Gastrocnemius medialis (tissue), 4 donors: ENCODE measurements at places on chromosomes 2 and 18.

DNA sequence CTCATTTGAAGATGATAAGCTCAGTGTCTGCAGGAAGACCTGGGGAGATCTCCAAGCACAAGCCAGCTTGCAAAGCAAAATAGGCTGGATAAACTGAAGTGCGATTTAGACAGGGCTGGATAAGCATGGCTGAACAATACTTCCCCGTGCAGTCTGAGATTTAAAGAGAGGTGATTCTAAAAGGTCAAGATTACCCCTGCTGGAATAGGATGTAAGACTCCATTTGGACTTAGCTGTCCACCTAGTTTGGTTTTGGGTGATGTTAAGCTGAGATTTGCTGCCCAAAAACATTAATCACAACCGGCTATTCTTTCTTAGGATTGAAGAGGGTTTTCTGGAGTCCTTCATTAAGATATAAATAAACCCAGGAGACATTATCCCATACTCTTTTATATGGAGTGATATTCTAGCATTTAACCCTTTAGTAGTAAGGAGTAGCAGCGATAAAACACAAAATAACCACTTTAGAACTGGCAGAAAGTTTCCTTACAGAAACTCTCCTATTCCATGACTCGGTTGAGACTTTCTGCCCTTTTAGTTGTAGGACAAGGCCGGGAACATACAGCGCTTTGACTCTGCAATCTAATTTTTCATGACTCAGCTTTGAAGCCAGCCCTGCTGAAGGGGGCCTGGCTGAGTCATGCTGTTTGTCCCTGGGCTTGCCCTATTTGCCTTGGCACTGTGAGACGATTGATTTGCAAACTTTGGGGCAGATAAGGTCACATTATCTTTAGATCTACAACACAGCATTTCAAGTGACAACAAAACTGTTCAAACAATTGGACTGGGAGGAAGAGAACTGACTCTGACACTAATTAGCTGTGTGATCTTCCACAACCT is 238.2 kb downstream of the GCA start:
- DNase-seq: no peak

DNA sequence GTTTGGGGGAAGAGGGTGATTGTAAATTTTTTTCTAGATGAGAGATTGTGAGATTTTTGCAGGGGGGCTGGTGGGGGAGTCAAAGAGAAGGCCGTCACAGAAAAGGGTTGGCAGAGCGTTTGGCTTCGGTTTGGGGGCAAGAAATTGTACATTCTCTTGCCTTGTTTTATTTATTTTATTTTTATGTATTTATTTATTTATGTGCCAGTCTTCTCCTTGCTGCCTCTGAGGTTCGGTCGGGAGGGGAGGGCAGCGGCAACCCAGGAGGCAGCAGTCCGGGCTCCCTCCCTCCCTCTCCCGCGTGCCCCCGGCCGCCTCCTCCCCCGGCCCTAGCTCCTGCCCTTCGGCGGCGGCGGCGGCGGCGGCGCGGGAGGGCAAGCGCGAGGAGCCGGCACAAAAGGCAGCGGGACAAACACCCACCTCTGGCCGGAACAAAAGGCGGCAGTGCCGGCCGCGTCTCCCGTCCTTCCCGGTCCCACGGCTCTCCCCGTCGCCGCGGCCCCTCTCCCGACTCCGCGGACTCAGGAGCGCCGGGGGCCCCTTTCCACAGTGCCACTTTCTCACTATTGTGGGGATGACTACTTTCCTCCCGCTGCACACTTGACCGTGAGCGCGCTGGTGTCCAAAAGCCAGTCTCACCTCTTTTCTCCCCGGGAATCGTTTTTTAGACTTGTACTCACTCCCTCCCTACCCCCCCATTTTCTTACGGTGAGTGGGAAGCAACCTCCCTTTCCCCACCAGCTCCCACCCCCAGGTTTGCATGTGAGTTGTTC is 1.2 kb downstream of the BCL11A start:
- no peak for DNase-seq

DNA sequence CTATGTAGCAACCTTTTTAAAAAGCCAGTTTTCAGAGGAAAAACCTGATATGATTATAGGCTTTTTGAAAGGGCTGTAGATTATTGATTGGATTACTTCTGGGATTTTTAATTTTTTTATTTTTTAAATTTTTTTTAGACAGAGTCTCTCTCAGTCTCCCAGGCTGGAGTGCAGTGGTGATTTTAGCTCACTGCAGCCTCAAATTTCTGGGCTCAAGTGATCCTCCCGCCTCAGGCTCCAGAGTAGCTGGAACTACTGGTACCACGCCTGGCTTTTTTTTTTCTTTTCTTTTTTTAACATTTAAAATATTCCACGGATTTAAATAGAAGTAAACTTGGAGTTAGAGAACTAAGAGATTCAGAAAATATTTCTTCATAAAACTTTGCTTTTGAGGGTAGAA is 1.2 kb downstream of the MRPL19 start:
- DNase-seq: no peak

- no peak for DNase-seq
These were observed 600.1 kb downstream of the ARHGAP15 start for GRCh38 chr2:143729296-143729814.

GRCh38 chr2:37809931-37810570 is 115.0 kb upstream of the RMDN2 start:
- DNase-seq: no peak

- DNase-seq: no peak
These were observed 1412.0 kb upstream of the ZEB2 start for GRCh38 chr2:145931781-145932395.

- DNase-seq: no peak
These were observed 116.1 kb downstream of the SPTBN1 start for GRCh38 chr2:54572262-54572635.

- DNase-seq: no peak
These were observed 159.4 kb downstream of the LTBP1 start for GRCh38 chr2:33106115-33106514.

GRCh38 chr18:9454061-9454703 is 21.1 kb upstream of the RALBP1 start:
- DNase-seq: no peak

GRCh38 chr18:10330428-10330827 is 124.0 kb upstream of the APCDD1 start:
- no peak for DNase-seq

DNA sequence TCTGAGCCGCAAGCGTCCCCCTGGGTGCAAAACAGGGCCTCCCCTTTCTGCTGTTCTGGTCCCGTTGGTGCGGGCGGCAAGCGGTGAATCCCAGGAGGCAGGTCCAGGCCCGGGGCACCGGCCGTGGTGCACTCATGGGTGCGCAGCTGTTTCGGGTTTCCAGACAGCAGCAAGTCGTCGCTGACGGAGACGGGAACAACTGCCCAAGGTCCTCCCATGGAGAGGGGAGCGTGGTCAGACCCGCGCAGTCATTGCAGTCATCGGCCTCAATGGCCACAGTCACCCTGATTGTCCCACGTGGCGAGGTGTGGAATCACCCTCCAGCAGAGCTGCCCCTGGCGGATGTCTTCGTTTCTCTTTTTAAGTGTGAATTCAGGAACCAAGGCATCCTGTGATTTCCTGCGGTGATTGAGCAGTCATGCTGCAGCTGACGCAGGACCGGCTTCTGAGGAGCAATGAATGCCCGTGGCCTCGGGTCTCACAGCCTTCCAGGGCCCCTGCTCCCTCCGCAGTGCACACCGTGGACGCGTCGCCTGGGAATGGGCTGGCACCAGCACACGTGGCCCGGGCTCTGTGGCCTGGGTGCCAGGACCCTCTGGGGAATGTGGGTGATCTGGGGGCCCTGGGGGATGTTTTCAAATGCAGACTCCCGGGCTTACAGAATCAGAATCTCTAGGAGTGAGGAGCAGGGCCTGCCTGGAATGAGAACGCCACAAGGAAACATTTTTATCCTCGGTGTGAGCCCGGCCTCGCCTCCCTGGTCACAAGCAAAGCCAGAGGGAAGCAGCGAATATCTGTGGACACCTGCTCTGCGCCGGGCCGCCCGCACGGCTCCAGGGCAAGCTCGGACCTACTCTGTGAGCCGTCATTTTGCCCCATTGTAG is 244.2 kb upstream of the SALL3 start:
- no peak for DNase-seq

DNA sequence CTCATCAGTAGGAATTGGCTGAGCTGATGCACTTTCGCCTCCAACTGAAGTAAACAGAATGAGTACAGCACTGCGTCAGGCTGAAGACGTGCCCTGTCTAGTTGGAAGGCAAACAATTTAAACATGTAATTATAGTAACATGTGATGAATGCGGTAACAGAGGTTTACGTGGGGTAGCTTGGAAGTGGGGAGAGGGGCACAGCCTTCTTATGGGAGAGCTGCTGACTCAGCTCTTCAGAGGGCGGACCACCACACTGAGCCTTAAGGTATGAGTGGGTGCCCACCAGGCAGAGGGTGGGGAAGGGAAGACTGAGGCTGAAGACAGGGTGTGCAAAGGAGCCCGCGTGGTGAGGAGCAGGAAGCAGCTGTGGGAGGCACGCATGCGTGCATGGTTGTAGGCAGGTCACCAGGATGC is 6.2 kb upstream of the EHD3 start:
- no peak for DNase-seq

GRCh38 chr2:20623741-20624155 is 27.1 kb downstream of the HS1BP3 start:
- DNase-seq: peak; percentile 16

- DNase-seq: no peak
These were observed 333.0 kb downstream of the RPRM start for GRCh38 chr2:153145470-153145978.

GRCh38 chr2:55001716-55002115 is 48.5 kb downstream of the RTN4 start:
- DNase-seq: no peak

GRCh38 chr18:23151414-23152099 is 16.3 kb downstream of the CABLES1 start:
- no peak for DNase-seq

- DNase-seq: no peak
These were observed 33.0 kb downstream of the WDR43 start for GRCh38 chr2:28927469-28927868.

GRCh38 chr2:33412920-33413319 is 63.5 kb upstream of the RASGRP3 start:
- DNase-seq: no peak

DNA sequence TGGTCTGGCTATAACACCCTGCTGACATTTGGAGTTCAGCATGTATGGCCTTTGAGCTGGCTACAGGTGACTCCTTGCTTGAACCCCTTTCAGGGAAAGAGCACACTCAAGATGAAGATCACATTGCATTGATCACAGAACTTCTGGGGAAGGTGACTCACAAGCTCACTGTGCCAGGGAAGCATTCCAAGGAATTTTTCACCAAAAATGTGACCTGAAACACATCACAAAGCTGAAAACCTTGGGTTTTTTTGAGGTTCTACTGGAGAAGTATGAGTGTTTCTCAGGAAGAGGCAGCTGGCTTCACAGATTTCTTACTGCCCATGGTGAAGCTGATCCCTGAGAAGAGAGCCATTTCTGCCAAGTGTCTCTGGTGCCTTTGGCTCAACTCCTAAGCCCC is 879.0 kb downstream of the CBLN2 start:
- no peak for DNase-seq

- DNase-seq: no peak
These were observed 199.1 kb upstream of the CELF4 start for GRCh38 chr18:37764541-37765288.

DNA sequence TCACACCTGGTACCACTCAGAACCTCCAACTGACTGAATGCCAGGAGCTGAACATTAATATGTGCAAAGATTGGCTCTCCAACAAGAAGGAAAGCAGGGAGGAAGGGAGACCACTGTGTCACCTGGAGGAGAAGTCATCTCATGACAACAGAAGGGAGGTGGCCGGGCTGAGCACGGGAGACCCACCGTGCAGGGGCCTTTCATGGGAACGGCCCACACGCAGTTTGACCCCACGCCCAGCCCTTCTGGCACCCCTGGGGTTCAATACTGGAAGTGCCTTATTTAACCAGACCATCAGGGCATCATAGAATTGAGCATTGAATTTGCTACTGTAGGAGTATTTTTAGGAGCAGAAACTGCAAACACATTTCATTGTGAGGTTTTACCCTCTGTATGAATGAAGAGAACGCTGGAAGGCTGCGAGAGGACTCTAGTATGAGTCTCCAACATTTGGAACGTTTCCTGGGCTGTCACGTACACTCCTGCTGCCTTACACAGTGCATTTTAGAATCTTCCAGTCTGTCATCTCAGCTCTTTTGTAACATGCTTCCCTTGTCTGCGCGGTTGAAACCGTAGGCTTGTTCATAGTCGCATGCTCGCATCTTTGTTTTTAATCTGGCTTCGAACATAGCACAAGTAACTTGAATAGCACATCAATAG is 132.1 kb downstream of the NFATC1 start:
- no peak for DNase-seq

- DNase-seq: no peak
These were observed 238.1 kb downstream of the KLHL29 start for GRCh38 chr2:23622966-23623675.

DNA sequence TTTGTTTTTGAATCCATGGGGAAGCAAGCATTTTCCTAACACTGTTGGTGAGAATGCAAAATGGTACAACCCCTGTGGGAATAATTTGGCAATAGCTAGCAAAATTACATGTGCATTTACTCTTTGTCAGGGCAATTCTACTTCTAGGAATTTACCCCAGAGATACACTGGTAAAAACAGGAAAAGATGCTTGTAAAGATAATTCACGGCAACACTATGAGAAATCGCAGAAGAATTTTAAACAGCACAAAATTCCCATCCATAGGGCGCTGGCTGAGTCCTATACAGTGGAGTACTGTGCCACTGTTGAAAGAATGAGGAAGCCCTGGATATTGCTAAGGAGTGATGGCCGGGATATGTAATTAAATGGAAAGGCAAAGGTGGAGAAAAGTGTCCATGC is 75.8 kb downstream of the DGKD start:
- DNase-seq: no peak

- no peak for DNase-seq
These were observed 131.5 kb downstream of the MBP start for GRCh38 chr18:77001041-77001440.

DNA sequence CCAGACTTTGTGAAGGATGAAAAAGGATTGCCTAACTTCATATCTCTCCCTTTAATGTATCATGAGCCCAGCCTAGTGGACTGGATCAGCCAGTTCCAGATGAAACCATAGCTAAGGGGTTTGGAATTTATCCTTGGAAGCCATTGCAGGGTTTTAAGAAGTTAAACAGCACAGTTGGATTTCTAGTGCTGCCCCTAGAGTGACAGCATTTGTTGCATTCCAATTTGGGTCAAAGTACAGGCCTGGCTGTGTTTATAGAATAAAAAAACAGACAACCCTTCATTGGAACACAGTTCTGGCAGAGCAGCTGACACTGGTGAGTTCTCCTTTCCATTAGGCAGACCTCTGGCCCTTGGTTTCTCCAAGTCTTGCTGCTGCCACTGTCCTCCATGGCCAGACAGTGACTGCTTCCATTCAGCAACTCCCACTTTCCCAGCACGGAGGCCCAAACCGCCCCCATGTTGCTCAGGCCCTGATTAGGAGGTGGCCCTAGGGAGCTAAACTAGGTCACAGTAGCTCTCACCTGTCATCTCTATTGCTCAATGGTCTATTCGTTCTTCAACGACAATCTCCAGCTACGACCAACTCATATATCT is 8.0 kb downstream of the GPR39 start:
- DNase-seq: no peak

- DNase-seq: no peak
These were observed 753 bp downstream of the ITPRIPL1 start for GRCh38 chr2:96325884-96326255.

GRCh38 chr2:95021847-95022246 is 3.7 kb upstream of the MAL start:
- no peak for DNase-seq
